GM23248 (cell line): ENCODE measurements at places on chromosomes 3 and 15. TPM values are rescaled to one million over a fixed set of nuclear protein-coding genes. Genes with fewer than 3 reads are reported as not detected.

- H3K4me3 ChIP-seq = no peak overlapping the region
- peaks cover 11% of the 10 kb centered on the region for H3K4me1 ChIP-seq
- H3K27ac ChIP-seq = no peak overlapping the region
- no peaks in the 10 kb centered on the region for H3K36me3 ChIP-seq
- no peaks in the 10 kb centered on the region for H3K27me3 ChIP-seq
Measured at GRCh38 chr15:96309143-96309660, 21.3 kb upstream of the NR2F2 start.

GRCh38 chr3:141052201-141053069 is 1.3 kb downstream of the SPSB4 start:
- no peak overlapping the region for H3K27ac ChIP-seq
- no peaks in the 10 kb centered on the region for H3K4me1 ChIP-seq
- peaks cover 60% of the 10 kb centered on the region for H3K27me3 ChIP-seq
- H3K36me3 ChIP-seq = no peaks in the 10 kb centered on the region

DNA sequence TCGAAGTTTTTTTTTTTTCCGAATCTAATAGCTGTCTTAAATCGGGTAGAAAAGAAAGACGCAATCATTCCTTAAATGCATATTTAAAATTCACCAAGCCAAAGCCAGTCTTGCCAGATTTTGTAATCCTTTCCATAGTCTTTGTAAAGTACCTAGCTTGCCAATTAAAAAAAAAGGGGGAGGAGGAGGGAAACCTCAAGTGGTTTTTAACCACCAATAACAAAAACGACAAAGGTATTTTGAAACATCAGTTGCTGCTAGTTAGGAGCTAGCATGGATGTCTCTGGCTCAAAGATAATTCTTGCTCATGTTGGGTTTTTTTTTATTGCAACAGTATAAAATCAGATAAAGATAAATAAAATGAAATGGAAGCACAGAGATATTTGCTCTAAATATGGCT is 187.9 kb downstream of the MECOM start:
- H3K4me3 ChIP-seq = no peak overlapping the region
- H3K4me1 ChIP-seq = no peaks in the 10 kb centered on the region
- H3K27ac ChIP-seq = no peak overlapping the region
- no peaks in the 10 kb centered on the region for H3K36me3 ChIP-seq

DNA sequence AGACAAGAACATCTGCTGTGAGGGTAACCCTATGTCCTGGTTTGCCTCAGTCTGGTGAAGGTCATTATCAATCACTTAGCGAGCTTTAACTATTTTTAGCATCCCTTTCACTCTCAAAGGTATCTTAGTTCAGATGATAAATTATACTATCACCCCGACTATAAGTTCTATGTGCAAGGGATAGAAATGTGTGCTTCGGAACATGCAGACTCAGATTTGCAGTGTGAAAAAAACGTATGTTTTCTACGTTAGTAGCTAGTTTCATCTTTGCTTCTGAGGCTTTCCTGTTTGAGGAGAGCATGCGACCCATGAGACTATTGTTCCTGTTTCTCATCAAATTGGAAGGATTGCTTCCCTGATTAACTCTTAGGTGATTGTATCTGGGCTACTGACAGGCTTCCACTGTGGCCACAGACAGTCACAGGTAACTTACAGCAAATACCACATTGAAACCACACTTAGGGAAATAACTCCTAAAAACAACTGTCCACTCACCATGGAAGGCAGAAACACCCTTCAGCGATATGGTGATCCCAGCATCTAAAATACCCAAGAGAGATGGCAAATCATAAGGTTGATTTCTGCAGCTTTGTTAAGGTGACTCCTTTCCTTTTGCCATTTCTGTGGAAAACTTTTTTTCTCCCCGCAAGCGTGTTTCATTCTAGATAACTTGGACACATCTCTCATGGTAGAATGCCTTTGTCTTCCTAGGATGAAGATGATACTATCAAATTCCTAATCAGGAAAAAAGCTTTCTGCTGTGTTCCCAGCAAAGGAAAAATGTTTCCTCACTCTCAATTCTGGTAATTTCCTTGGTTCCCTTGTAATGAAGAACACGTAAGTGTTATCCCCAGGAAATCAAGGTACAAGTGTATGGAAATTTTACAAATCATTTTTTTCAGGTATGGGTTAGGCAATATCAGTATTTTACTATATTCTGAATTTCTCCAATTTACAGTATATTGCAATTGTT is 5.2 kb downstream of the GCSAM start:
- H3K4me1 ChIP-seq = peaks cover 8% of the 10 kb centered on the region; the same call in 1 of the 2 replicates
- no peaks in the 10 kb centered on the region for H3K36me3 ChIP-seq
- no peak for DNase-seq
- H3K27ac ChIP-seq = no peak overlapping the region
- H3K27me3 ChIP-seq = no peaks in the 10 kb centered on the region

DNA sequence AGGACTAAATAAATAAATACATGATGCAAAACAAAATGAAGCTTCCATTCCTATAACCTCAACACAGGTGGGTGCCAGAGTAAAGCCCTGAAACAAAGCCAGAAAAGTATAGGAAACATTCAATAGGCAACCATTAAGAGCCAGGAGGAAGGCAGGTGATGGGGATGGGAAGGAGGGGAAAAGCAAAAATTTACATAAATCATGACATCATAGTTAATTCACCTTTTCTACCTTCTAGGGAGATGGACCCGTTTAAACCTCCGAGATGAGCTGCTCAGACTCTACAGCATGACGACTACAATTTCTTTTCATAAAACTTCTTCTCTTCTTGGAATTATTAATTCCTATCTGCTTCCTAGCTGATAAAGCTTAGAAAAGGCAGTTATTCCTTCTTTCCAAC is 27.9 kb downstream of the TM4SF4 start:
- H3K4me1 ChIP-seq = peaks cover 30% of the 10 kb centered on the region
- no peak overlapping the region for H3K4me3 ChIP-seq
- H3K27ac ChIP-seq = 0 out of 2 replicates have a peak overlapping the region, but pooled peaks have one; percentile 83
- no peaks in the 10 kb centered on the region for H3K27me3 ChIP-seq

GRCh38 chr15:72732516-72732915 is 46.5 kb downstream of the BBS4 start:
- DNase-seq = no peak
- H3K27me3 ChIP-seq = no peaks in the 10 kb centered on the region
- 0 out of 2 replicates have a peak, but pooled peaks cover 2% of the 10 kb centered on the region for H3K4me1 ChIP-seq
- H3K27ac ChIP-seq = no peak overlapping the region

DNA sequence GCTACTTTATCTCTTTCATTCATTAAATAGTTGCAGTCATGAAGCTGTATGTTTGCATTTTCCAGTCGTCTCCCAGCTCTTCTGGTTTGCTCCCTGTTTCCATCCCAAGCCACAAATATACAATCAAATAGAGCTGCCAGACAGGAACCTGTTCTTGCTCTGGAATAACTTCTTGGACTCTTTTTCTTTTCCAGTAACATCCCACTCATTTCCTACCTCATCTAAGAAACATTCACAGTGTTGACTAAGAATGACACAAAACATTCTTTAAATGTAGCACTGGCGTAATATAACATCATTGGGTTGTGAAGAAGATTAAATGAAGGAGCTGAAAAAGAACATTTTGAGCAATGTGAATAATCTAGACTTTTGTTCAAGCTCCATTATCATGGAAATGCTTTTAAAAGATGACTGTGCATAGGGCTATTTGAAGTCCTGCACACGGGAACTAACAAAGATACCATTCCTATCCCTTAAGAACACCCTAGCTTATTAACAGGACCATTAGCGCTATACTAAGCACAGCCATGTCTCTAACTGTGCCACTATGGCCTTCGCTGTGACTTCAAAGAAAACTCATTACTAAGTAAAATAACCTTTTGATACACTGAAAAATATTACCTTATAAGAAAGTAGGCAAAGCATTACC is 574.0 kb downstream of the NAALADL2 start:
- H3K4me1 ChIP-seq = peaks cover 43% of the 10 kb centered on the region
- peak overlapping the region; percentile 35 for H3K4me3 ChIP-seq
- peak overlapping the region; percentile 79 for H3K27ac ChIP-seq
- DNase-seq = peak; percentile 87
- H3K36me3 ChIP-seq = no peaks in the 10 kb centered on the region

- no peaks in the 10 kb centered on the region for H3K27me3 ChIP-seq
- no peak for DNase-seq
- H3K36me3 ChIP-seq = no peaks in the 10 kb centered on the region
- H3K4me1 ChIP-seq = no peaks in the 10 kb centered on the region
- no peak overlapping the region for H3K27ac ChIP-seq
Measured at GRCh38 chr3:95751509-95751908, 1062.9 kb upstream of the EPHA6 start.

DNA sequence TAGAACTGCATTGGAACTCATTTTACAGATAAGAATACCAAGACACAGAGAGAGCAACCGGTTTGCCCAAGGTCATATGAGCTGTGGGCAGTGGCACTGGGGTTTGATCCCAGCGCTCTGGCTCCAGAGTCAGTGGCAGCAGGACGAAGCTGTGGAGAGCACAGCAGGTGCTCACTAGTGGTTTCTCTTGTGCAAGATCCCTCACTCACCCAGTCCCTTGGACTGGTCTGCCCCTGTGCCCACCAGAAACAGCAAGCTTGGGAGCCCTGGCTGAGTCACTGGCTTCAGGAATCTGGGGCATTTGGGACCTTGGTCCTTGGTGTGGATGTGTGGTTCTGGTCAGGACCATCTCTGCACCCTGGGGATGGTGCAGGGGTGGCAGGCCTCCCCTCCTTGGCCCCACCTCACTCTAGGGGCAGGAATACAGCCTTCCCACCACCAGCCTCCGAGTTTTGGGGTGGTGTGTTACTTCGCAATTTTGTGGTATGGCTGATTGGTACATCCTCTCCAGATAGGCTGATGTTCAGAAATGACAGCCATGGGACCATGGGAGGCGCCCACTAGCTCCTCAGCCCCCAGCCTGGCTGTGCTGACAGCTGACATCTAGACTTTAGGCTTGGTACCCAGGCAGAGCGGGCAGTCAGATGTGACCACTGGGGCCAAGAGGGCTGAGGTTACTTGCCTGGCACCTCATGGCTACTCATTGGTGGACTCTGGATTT is 104.6 kb downstream of the LSM3 start:
- H3K4me1 ChIP-seq = no peaks in the 10 kb centered on the region
- no peaks in the 10 kb centered on the region for H3K36me3 ChIP-seq
- H3K27me3 ChIP-seq = peaks cover 11% of the 10 kb centered on the region; the same call in 1 of the 2 replicates
- DNase-seq = no peak
- no peak overlapping the region for H3K27ac ChIP-seq

DNA sequence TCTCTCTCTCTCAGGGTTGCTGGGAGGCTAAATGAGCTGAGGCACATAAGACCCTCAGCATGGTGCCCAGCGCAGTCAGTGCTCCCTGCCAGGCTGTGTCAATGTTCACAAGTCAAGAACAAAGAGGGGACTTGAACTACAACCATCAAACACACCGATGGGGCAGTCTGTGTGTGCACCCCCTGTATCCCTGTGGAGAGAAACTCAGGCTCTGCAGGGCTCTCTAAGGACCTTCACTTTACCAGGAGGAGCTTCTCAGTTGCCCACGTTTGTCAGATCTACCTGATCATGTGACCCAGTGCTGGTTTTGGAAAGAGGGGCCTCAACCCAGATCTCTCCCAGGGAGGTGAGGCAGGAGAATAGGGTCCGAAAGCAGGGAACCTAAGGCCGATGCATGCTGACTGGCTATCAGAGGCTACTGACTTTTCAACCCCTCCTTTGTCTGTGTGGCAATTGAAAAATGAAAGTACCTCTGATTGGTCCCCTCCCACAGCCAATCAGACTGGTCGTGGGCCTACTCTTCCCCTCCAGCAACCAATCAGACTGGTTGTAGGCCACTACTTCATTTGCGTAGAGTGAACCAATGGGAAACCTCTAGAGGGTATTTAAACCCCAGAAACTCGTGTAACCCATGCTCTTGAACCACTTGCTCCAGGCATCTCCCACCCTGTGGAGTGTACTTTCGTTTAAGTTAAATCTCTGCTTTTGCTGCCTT is 34.0 kb downstream of the RHCG start:
- peak; percentile 27 for DNase-seq
- peaks cover 23% of the 10 kb centered on the region for H3K27me3 ChIP-seq
- H3K36me3 ChIP-seq = no peaks in the 10 kb centered on the region

DNA sequence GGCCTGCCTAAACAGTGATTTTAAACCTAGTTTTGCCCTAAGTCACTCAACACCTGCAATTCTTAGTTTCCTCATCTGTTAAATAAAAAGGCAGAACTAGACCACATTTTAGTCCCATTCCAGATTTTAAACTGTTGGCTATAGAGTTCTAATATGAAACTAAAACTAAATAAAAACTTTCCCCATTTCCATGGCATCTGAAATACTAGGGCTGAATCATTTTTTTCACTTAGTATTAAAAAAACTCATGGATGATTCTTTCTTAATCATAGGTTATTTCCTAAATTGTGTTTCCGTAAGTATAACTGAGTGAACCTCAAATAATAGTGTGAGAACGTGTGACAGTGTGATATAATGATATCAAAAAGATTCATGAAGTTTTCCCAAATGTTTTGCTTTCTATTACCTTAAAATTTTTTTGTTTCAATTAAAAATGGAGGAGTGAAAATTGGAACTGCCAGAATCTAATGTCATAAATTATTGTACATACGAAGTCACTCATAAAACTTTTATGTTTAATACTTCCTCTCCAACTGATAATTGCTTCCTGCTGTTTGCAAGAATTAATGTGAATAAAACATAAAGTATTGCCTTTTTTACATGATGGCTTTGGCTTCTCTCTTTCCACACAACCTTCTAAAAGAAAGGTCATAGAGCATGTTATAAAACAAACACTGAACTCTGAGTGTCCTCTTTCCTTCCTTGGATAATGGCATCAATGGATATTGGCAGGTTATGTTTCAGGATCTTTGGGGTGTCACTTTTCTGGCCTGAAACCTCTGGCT is 315.1 kb upstream of the MME start:
- H3K4me1 ChIP-seq = 0 out of 2 replicates have a peak, but pooled peaks cover 4% of the 10 kb centered on the region
- peak; percentile 26 for DNase-seq

DNA sequence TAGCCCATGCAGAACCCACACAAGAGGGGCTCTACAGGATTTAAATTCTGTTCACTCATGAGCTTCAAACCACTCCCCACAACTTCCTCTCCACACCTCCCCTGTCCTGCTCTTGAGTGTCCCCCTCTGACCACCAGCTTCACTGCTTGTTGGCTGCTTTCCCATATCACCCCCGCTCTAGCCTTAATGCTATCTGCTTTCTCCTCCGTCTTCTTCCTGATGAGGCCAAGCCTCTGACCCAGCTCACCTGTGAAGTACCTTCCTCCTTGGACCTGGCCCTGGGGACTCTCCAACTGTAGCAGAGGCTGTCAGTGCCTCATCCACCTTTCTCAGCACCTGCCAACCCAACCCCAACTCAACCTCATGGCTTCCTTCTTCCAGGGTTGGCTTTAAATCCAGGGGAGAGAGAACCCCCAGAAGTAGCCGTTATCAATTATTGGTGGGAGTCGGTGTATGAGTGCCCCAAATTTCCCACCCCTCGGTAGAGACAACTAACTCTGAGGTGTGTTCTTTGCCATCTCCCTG is 174.8 kb downstream of the MINAR1 start:
- H3K4me3 ChIP-seq = no peak overlapping the region
- no peak overlapping the region for H3K27ac ChIP-seq
- no peaks in the 10 kb centered on the region; the same call in 1 of the 2 replicates for H3K27me3 ChIP-seq
- H3K4me1 ChIP-seq = peaks cover 4% of the 10 kb centered on the region
- H3K36me3 ChIP-seq = no peaks in the 10 kb centered on the region
- DNase-seq = no peak

- DNase-seq = peak; percentile 47
- H3K36me3 ChIP-seq = no peaks in the 10 kb centered on the region
- H3K4me3 ChIP-seq = no peak overlapping the region
- H3K27ac ChIP-seq = no peak overlapping the region
Measured at GRCh38 chr3:24519368-24520100, 24.9 kb upstream of the THRB start.

Gene PIAS1
- total RNA-seq = 10.9 and 14.8 TPM in 2 replicates
